ENCODE measurements at places on chromosomes 12 and 14.

- no peak for DNase-seq
Measured at GRCh38 chr12:131589221-131589897, 121.5 kb upstream of the SFSWAP start.

DNA sequence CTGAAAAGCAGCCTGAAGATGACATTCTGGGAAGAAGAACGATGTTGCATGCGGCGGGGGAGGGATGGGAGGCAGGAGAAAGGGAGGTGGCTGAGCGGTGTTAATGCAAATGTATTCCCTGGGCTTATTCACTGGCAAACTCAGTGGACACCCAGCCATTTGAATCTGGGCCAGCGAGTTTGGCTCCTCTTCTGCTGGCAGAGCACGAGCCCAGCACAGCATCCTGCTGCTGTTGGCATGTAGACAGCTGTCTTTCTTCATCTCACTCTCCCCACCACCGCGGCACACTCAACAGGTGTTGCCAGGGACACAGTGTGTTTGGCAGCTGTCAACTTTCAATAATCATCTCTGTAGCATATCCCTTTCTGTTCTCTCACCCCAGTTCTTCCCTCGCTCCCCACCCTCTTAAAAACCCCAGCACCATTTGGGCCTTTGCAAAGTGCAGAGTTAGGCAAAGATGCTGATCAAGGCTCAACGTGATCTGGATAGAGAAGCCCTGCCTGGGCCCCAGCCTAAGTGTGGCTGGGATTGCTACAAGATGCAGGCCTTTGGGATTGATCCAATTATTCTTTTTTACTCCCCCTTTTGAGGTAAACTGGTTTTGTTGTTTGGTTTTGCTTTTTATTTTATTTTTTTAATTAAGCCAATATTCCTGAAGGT, 131.9 kb downstream of the EXOC5 start:
- no peak for DNase-seq

DNA sequence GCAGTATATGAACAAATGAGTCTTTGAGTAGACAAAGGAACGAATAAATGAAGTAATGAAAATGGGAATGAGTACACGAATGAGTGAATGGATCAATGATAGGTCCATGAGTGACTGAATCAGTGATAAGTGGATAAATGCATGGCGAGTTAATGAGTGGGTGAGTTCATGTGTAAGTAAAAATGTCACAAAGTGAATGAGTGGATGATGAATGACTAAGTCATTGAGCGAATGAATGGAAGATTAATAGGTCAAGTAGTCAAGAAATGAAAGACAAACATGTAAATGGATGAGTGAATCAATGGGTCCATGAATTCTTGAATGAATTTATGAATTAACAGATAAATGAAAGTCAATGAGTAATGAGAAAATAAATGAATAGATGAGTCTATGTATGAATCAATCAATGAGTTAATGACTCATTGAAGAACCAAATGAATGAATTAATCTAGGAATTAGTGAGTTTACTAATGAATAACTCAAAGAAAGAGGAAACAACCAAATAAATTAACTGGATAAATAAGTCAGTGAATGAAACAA, 97.3 kb upstream of the RTL1 start:
- DNase-seq = no peak

DNA sequence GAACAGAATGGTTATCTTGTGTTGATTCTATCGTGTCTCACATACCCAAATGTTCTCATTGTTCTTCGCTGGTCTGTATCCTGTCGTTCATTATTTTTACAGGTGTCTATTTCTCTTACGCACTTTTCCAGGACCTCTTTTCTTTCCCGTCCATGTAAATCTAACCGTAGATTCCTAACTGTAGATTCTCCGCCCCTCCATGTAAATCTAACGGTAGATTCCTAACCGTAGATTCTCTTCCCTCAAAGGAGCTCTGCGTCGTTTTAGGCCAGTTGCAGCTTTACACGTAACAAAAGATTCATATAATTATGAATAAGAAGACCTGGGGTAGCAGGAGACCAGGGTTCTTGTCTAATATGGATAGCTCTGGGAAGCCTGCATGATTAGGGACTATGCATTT, 9.7 kb upstream of the ZNF605 start:
- DNase-seq = no peak

- no peak for DNase-seq
Measured at GRCh38 chr14:91307046-91307445, 62.5 kb upstream of the GPR68 start.

DNA sequence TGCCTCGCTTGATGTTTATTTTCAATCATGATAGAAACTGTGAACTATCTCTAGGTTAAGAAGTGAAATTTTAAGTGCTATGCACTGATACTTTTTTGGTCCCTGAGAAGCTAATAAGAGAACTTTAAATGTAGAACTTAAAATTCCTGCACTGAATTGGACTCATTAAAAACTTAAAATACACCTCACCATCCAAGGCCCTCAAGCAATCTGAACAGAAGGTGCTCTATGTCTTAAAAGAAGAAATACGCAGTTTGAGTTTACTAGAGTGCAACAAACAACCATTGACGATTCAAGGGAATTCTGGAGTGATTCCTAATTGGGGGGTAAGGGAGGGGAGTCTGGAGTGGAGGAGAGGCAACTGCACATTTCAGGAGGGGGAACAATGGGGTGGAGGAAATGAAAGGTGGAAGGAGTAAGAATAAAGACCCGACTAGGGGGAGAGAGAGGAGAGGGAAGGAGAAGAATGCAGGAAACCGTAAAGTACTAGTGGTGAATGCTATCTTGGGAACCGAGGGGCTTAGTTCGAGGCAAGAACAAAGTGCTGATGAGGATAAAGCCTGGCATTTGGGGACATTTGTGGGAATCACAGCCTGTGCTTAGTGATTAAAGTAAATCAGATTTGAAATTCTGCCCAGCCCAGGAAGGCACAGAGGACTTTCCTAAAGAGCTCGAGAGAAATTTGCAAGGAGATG, 389.7 kb downstream of the AACS start:
- no peak for DNase-seq

GRCh38 chr12:72272091-72272661, at the start of gene TRHDE:
Gene TRHDE (plus strand): TSS chr12:72272370. CDS start chr12:72272644, 274 bp downstream.
- no peak for DNase-seq

- DNase-seq = no peak
Measured at GRCh38 chr12:100951756-100952155, 157.2 kb downstream of the ANO4 start.

GRCh38 chr12:19119440-19119839, 10.1 kb upstream of the PLEKHA5 start:
- no peak for DNase-seq

- DNase-seq = no peak
Measured at GRCh38 chr12:46089414-46090162, 99.2 kb upstream of the SCAF11 start.

GRCh38 chr14:33026850-33027430, 88.3 kb downstream of the NPAS3 start:
- no peak for DNase-seq

- no peak for DNase-seq
Measured at GRCh38 chr14:86333493-86333892, 803.5 kb downstream of the FLRT2 start.

DNA sequence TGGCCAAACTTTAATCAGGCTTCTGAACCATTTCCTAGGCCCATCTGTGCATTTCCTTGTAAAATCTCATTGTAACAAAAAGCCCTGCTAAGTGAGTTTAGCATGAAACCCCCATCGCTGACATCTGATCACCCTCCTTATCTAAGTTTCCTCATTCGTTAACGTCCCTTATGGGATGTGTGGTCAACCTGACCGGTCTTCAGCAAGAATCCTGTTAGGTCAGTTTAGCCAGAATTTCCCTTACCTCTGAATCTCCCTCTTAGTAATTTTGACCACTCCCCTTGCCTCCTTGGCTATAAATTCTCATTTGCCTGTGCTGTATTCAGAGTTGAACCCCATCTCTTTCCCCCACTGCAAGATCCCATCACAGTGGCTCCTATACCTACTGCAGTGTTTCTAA, 239.3 kb downstream of the RMST start:
- no peak for DNase-seq

DNA sequence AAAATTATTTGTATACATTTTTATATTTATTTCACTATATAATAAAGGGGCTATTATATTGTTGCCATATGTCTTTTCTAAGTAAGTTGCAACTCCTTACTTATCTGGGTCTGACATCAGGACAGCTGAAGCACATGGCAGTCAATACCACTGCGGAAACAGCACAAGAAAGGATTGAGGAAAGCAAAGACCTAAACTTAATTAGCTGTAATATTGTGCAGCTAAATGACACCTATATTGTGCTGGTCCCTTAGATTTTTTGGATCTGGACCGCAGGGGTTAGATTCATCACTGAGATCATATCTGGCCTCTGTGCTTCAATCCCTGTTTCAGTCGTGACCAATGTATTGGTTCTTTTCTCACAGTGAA, 359.6 kb upstream of the DIO2 start:
- DNase-seq = no peak

GRCh38 chr12:9741726-9742125, 8.8 kb upstream of the CLECL1 start:
- DNase-seq = peak; percentile 29

DNA sequence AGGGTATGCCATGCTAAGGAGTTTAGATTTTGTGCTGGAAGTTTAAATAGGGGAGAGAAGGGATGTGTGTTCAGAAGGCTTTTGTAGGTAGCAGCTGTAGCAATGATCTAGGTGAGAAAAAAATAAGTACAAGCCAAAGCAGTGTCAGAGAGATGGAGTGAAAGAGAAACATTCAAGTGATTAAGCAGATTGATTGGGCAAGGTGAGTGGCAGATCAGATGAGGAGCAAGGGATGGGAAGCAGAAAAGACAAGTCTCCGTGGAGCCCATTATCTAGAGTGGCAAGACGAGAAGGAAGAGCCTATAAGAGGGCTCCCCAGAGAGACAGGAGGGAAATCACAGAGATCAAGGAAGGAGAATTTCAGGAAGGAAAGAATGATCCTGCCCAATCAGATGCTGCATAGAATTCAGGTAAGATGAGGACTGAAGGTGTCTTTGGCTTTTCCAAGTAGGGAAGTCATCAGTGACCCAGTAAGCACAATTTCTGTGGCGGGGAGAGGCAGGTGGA, 133.5 kb downstream of the ETV6 start:
- DNase-seq = no peak

DNA sequence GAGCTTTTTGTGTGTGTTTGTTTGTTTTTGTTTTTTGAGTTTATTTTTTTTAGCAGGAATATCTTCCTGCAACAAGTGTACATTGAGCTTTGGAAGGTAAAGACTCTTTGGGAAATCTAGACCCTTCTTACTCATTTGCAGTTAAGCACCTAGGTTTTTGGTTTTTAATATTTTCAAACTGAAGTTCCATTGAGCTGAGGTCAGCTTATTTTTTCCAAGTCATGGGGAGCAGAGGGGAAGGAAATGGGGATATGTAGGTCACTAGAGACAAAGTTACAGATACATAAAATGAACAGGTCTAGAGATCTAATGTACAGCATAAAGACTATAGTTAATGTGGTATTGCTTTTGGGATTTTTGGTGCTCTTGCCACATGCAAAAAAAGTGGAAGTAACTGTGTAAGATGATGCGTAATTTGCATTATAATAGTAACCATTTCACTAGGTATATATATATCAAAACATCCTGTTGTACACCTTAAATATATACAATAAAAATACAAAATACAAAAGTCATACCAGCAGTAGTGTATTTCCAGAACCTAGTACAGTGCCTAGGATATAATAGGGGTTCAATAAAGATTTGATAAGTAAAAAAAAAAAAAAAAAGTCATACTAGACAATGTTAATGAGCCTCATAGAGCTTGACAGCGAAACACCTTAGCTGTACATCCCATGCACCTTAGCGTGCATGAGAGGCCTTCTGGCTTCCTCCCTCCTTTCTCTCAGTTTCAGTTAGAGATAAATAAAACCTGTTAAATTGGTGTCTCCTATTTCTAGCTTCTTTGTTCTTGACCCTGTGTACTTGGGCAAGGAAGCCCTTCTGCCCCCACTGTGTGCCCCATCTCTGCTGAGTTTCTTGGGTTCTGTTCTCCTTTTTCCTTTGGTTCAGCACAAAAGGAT, 22.7 kb downstream of the CGRRF1 start:
- DNase-seq = no peak

- DNase-seq = no peak
Measured at GRCh38 chr12:2944401-2945047, 14.7 kb upstream of the TEAD4 start.

DNA sequence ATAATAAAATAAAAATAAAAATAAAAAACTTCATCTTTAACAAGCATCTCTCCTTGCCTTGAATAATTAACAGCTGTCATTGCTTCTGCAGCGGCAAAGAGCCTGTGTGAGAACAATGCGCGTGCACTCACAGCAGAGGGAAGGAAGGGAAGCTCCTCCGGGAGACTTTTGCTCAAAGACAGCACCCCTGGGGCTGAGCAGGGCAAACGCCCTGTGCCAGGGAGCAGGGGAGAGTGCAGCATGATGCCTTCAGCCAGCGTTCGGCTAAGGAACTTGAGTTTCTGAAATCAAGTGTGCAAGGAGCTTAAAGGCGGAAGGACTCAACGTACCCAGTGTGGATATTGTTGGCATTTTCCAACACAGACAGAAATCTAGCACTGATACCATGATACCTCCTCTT, 120.5 kb downstream of the RIMBP2 start:
- no peak for DNase-seq

DNA sequence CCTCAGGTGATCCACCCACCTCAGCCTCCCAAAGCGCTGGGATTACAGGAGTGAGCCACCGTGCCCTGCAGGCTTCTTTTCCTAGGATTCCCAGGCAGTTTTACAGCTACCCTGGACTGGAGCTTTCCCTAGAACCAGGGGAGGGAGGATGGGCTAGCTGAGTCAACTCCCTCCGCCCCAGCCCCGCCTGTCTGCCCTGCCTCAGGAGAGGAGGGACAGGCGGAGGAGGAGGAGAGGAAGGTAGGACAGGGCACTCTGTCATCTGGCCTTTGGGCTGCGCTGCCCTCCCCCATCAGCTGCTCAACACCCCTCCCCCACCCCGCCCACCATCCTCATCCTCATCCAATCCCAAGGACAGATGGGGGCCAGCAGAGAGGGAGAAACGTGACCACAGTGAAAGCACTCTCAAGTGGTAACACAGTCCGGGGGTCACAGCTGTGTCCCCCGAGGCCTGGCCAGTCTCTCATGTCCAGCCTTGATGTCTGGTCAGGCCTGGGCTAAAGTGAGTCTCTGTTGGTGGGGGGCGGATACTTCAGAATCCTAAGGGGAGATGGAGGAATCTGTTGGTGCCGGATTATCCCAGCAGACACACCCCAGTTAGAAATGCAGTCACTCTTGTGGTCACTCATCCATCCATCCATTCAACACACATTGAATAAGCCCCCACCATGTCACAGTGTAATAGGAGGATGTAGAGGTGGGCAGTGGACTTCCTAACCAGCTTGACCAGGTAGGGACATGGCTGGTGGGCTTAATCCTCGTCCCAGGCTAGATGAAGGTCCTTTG, 12.3 kb downstream of the FIGNL2 start:
- no peak for DNase-seq

DNA sequence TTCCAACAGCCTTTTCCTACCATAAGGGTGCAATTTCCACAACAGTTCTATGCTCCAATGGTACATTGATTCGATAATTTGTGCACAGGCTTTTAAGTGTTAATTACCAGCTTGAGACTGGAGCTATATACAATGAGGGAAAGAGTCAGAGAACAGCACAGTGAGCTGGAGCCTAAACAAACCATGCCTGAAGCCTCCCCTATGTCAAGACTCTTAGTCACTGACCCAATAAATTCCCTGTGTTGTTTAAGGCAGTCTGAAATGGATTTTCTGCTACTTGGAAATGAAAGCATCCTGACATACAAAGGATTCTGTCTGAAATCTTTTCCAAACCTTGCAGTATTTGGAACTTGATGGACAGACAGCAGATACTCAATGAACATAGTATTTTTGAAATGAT, 149.0 kb downstream of the EFCAB11 start:
- no peak for DNase-seq

- DNase-seq = no peak
Measured at GRCh38 chr12:77116277-77116676, 50.9 kb upstream of the E2F7 start.

- DNase-seq = no peak
Measured at GRCh38 chr14:81164167-81164774, 56.5 kb downstream of the GTF2A1 start.

All from KG1 (cell line).